ENCODE measurements at places on chromosomes 7 and 10.

DNA sequence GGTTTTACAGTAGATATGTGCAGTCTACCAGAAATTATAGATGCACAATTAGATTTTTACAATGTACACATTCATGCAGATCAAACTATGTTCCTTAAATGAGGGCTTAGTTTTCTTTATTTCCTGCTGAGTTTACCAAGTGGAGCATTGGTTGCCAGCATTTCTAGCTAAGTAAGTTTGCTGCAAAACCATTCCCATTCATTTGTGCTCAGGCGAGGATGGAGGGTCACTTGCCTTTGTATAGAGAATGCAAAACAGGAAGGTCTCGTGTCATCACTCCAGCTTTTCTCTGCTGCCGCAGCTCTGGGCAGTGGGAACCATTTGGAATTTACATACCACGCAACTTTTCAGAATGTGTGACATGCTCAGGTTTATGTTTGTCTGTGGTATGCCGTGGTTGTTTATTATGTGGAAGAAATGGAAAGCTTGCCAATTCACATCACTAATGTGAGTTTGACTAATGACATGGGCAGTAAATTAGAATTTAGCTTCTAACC, 198.6 kb downstream of the TRIL start:
- DNase-seq = no peak

DNA sequence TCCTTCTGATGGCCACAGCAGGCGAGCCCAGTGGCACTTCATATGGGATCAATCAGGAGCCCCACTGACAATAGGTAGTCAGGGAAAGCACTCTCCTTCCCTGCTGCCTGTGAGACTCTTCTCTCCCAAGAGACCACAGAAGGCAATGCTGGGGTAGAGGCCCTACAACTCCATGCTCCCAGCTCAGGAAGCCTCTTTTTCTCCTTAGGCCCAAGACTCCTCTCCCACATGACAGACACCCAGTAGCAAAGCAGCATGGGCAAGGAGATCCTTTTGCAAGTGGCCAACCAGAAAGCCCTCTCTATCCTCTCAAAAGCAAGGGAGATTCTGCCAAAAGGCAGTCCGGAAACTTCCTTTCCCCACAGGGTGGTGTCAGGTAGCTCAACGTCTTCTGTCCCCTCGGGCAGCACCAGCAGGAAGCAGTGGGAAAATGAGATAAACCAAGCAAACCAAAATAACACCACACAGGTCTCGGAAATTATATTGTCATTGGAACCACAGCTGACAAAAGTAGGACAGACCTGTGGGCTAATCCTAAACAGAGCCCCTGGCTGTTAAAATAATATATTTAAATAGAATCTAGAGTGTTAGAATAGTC, 172.7 kb upstream of the GDF10 start:
- DNase-seq = no peak

DNA sequence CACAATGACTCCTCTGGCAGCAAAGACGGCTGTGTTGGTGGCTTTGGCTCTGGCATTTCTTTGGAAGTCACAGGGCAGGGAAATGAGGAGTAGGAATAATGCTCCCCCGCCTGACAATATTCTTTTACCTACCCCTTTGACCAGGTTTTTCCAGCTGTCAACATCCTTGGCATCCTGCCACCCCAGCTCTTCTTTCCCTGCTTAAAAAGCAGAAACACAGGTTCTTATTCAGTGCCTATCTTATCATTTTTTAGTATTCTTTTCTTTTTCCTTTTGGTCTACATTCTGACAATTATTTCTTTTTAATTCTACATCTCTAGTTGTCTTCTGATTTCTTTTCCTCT, 97.7 kb downstream of the CREB5 start:
- DNase-seq = no peak

DNA sequence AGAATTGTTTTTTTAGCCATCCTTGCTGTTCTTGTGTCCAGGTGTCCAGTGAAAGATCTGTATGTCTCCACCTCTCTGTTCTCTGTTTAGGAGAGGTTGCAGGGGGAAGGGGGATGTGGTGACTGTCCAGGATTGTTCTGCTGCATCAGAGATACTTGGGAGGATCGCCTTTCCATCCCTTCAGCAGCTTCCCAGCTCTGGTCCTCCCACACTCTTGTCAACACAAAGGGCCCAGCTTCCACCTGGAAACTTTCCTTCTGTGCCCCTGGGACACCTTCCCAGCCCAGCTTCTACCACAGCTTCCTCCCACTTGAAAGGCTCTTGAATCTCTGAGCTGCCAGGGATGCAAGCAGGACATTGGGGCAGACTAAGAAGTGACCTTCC, 82.0 kb upstream of the SLF2 start:
- DNase-seq = no peak

- no peak for DNase-seq
Measured at GRCh38 chr7:127850195-127850594, 181.0 kb downstream of the LRRC4 start.

All from islet precursor cell (in vitro differentiated cells).